ENCODE measurements at places on chromosomes 2 and 18.

- no peak for DNase-seq
These were observed 65.6 kb downstream of the ODC1 start for GRCh38 chr2:10382354-10383061.

DNA sequence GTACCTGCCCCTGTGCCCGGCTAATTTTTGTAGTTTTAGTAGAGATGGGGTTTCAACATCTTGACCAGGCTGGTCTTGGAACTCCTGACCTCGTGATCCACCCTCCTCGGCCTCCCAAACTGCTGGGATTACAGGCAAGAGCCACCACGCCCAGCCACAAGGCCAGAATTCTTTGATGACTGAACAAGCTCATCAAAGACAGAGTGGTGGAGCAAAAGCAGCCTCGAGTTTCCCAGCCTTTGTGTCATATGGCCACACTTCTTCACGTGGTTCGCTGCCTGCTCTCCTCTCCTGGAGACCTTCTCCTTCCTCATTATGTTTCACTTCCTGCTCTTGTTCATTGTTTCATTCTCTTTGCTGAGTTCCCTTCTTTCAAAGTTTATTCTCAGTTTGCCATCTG is 9.9 kb upstream of the NPC1 start:
- no peak for DNase-seq

DNA sequence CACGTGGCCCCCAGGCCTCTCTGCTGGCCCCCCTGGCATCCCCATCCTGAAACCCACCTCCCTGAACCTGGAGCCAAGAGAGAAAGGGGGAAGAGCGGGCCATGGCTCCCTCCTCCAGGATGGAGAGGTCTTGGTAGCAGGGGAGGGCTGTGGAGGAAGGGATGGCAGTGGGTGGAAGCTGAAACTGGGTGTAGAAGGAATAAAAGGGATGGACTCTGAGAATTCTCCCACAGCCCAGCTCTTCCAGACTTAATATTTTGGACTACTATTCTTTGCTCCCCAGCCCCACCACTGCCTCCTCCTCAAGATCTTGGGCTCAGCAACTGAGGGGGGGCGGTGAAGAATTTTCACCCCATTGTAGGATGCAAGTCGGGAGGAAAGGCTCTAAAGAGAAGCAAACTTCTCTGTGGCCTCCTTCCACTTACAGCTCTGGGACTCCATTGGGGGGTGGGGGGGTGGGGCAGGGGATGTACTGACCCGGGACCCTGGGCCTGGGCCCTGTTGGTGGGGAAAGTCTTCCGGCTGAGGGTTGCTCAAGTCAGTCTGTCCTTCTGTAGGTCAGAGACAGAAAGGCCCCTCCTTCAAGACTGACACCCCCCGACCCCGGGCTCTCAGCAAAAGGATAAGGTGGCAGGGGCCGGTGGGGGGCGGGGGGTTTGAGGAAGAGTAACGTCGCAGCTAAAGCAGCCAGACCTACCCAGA is 501 bp downstream of the TNS1 start:
- no peak for DNase-seq

DNA sequence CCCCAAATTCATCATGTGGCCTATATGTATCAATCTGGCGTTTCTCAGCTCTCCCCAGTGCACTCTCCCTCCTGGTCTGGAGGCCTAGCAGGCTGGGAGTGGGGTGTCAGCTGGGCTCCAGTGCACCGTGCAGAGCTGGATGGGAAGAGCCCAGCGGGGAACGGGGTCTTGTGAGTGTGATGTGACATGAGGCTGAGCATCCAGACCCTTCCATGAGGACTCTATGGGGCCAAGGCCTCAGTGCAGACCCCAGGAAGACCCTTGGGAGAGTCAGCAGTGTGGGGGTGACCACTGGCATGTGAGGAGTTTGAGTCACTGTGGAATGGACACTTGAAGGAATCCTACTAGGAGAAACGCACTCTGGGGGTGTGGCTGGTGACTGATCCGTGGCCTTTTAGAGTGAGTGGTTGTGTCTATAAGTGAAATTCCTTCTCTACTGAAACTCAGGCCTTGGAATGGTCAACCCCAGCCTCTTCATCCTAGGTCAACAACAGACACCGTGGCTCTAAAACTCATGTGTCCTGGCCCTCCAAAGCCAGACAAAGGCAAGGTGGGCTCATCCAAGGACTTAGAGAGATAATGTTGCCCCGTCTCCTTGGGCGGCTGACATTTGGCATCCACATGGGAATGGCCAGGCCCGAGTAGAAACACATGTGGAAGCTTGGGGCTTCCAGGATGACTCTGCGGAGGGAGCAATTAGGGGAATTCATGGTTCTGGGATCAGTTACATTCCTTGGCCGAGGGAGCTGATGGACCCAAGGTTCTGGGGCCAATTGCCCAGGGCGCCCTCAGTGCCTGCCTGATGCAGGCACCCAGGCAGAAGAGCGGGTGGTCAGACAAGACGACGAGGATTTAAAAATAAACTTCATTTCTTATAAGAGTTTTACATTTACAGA is 156.0 kb upstream of the TWIST2 start:
- DNase-seq = no peak

DNA sequence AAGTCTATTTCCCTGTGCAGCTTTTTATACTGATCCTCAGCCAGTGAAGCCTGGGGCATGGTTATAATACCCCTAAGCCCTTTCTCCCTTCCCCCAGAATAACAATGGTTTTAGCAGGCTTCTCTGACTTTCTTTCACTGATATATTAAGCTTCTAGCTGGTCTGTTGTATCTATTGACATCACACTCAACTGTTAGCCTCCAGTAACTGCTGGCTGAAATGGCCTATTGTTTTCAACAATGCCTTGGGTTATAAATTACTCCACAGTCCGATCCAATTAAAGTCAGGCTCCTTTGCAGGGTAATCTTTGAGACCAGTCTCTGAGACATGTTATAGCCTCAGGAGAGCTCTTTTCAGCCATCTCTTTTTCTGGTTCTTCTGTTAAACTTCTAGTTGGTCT is 2.9 kb upstream of the SLC9A4 start:
- no peak for DNase-seq

- no peak for DNase-seq
These were observed 16.3 kb downstream of the TEX51 start for GRCh38 chr2:126914811-126915500.

GRCh38 chr2:27164960-27165763 is 16.4 kb downstream of the TCF23 start:
- no peak for DNase-seq

- no peak for DNase-seq
These were observed 39.3 kb downstream of the IL1RL2 start for GRCh38 chr2:102226171-102226570.

- no peak for DNase-seq
These were observed 635 bp downstream of the SETBP1 start for GRCh38 chr18:44681076-44681970.

DNA sequence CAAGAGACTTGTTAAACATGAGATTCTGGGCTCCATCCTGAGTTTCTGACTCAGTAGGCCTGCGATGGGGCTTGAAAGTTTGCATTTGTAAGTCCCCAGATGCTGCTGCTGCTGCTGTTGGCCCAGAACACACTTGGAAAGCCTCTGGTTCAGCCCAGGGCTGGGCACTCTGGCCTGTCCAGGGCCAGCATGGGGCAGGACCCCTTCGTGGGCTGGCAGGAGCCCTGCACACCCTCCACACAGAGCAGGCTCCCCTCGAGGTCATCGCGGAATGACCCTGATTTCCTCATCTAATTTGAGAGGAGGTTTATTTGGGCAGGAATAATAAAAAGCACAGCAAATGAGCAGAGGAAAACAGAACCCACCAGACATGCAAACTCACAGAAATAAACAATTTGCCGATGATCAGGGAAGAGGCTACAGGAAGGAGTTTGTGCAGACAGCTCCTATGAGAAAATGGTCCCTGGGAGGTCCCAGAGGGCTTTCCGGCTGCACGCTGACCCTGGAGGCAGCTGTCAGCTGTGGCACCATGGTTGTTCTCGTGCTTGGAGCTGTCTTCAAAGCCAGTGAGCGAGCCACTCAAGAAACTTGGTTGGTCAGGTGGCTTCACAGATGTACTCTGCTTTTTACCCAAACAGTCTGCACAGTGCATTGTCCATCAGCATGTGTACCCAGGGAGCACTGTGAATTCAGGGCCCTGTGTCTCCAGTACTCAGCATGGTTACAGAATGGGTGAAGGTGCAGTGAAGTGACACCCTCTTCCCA is 119.3 kb downstream of the GLI2 start:
- DNase-seq = no peak

DNA sequence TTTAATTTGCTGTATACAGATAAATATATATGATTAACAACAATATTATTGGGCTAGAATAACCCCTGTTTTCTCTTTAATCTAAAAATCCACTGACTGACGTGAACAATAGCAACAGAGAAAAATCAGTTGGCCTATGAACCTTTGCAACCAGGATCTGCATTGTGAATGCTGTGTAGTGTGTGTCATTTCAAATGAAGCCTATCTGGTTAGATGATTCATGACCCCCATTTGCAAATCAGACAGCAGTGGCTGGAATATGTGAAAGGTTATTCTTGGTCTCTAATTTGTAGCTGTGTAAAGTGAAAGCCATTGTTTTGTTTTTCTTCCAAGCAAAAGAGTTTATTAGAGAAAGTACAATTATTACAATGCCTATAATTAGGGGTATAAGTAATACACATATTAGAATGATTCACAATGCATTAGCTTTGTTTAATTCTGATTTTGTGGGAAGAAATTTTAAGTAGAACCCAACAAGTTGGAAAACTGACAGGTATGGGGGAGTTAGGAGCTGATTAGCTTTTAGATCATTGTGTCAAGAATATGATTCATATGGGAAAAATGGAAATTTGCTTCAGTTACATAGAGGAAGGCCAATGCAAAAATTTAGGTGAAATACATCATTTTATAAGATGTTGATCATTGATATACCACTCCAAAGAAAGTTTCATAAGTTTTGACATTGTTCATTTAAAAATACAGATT is 1362.2 kb upstream of the TMEFF2 start:
- no peak for DNase-seq

DNA sequence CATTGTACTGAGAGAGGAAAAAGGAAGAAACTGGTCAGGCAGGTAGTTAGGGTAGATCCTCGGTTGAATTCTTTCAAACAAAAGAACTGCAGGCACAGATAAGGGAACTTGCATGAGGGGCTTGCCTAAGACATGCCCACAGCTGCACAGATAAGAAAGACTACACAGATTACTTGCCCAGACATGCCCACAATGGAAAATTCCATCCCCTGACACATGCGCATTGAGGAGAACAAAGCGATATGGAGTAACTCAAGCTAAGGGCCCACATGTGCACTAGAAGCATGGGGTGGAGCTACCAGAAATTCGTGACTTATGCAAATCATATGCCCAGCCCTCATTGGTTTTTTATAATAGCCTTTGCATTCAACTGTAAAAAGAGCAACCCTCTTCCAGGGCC is 181.3 kb upstream of the ZNF521 start:
- no peak for DNase-seq

DNA sequence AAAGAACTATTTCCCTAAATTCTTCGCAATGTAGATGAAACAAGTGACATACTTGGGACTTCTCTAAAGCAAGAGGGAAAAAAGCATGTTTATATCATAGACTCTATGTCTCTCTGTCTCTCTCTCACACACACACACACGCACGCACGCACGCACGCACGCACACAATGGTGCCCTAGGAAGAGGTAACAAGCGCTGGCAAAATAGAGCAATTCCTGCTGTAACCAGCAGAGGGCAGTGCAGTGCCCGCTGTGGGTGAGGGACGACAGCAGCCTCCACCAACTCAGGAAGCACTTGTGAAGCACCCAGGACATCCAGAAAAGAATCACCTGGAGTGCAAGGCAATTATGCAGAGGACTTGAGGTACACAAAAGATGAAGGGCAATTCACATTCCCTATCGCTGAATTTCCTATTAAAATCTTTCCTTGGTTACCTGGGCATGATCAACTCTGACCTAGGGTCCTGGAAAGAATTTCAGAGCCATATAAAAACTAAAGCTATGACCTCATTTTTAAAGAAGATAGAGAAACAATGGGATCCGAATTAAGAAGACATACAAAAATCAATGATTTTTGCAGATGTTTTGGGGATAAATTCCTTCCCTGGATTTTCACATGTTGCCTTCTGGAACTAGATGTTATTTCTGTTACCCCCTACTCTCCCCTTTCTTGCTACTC is 166.4 kb downstream of the PDE11A start:
- DNase-seq = peak; percentile 55
